Kasumi-1 (cell line): ENCODE measurements at places on chromosomes 6 and 20.

GRCh38 chr6:43325876-43326275 is 17.2 kb upstream of the CRIP3 start:
- peak; percentile 9 for DNase-seq

DNA sequence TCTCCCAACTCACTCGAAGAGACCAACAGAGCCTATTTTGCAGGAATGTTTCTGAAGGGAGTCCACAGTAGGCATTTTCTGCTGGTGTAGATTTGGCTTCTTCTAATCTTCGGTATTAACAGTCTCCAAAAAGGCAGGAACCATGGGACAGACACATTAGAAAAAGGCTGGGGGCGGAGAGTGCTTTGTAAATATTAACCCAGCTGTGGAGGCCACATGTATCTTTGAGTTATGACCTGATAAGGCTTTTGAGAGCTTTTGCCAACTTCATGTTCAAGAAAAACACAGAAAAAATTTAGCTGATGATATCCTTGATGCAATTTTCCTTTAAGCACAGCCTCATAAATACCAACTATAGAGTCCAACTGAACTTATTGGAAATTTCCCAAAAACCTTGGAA is 119.4 kb upstream of the TSHZ2 start:
- no peak for DNase-seq

- no peak for DNase-seq
Measured at GRCh38 chr20:5131502-5131901, 4.7 kb downstream of the CDS2 start.

GRCh38 chr6:157069585-157069984 is 253.7 kb downstream of the TMEM242 start:
- DNase-seq, result no peak
